ENCODE measurements at places on chromosomes 3 and 15. TPM values are rescaled to one million over a fixed set of nuclear protein-coding genes. Genes with fewer than 3 reads are reported as not detected.

- no peak for DNase-seq
Observed at GRCh38 chr3:18062657-18063025, 320.2 kb upstream of the TBC1D5 start.

GOLGA6B gene
- not detected for total RNA-seq

DNA sequence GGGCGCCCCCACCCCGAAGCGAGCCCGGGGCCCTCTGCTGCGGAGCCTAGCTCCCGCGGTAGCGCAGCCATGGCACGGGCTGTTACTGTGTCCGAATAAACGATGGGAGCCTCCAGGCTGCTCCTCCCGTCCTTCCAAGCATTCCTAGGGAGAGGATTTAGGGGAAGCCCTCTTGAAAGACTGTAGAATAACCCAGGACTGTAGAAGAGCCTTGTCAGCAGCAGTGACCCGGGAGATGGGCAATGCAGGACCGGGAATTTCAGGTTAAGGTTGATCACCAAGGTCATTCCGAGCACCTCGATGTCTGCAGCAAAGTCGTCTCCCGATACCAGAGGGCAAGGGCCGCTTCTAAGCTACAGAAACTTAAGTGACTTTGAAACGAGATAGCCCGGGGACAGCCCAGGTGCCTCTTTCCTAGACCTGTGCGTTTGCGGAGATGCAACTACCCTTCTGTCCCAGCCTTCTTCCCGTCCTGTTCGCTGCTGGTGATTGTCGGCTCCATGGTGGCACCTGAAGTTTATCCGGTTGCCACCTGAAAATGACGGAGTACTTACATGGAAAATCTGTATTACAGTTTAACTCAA lies 753 bp upstream of the MYO5A start:
- DNase-seq = peak; percentile 3

DNA sequence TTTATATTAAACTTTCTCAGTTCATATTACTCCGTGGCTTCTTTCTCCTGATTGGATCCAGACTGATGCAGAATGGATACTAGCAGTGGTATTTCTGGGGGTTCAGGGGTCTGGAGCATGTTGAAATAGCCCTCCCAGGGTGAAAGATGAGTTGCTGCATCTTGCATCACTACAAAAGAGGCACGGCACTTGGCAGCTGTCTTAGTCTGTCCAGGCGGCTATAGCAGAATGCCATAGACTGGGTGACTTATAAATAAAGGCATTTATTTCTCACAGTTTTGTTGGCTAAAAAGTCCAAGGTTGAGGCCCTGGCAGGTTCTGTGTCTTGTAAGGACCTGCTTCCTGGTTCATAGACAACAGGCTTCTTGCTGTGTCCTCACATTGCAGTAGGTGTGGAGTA lies 660 bp upstream of the BCL2L10 start:
- no peak for DNase-seq

DNA sequence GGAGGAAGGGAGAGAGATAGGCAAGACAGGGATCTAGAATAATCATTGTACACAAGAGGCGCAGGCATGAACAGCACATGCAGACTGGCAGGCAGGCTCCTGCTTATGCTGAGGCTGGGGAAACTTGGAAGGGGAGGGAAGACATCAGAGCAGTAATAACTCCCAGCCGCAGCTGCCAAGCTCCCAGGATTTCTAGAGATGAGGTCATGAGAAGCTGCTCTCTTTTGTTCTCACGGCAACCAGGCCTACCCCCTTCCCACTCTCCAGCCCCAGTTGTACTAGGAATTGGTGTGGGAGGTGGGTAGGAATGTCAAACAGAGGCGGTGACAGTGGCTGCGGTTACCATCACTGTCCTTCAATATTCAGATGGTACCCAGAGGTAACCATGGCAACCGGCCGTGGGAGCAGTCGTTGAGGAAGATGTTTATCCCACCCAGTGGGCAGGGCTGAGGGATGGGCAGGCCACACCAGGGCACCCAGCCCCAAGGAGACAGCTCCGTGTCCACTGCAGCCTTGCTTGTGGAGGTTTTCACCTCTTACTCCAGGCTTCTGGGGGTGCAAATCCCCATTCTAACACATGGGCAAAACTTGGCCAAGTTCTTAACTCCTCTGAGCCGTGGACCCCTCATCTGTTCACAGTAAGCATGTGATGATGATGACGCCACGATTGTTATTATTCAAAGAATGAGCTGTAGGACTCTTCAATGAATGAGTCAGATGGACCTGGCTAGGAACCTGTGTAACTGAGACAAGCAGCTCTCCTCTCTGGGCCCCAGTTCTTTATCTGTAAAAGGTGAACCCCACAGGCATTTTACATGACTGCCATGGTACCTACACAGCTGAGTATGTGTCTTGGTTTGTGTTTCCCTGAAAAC lies 360.8 kb upstream of the PROK2 start:
- DNase-seq = no peak

- DNase-seq = no peak
Observed at GRCh38 chr3:187954516-187954872, 199.5 kb upstream of the LPP start.

FSIP1 gene
- total RNA-seq = 0.38 TPM

DNA sequence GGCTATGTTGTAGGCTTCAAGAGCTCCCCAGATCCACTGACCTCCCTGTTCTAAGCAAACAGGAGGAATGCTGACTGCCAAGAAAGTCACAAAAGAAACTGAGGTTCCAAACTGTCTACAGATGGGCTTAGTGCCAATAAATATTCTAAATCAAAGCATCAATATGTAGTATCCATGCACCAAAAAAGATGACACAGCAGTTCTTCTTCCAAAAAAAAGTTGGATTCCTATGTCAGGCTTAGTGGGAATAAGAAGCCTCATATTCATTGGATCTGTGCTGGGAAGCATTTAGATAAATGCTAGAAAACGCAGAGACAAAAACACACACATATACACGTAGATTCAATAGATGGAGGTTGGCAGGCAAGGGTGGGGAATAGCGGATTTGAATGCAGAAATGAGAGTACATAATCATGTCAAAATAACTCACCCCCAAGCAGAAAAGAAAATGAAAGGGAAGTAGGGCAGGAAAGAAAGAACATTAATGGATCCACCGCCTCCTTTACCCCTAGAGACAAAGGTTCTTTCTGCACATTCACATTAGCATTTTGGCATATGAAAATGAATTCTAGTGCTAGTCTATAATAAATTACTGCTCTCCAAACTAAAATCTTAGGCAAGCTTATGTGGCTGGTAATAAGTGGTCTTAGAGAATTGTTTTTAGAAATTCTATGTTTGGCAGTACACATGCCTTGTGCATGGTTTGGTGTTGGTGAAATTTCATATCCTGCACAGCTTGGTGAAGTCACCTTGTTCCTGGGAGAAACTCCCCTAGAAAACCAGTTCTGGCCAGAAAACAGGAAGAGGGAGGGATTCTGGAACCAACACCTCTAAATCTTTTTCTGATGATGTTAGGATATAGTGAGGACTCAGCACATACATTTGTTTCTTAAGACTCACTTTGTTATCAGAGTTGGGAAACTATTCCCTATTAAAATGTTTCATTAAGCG lies 283.4 kb downstream of the LSAMP start:
- DNase-seq = no peak

GRCh38 chr15:49675041-49675440 lies 54.2 kb downstream of the DTWD1 start:
- DNase-seq = no peak

- DNase-seq = no peak
Observed at GRCh38 chr15:76006136-76006778, 6.0 kb downstream of the NRG4 start.

- no peak for DNase-seq
Observed at GRCh38 chr3:138774529-138775253, 60.0 kb downstream of the PIK3CB start.

DNA sequence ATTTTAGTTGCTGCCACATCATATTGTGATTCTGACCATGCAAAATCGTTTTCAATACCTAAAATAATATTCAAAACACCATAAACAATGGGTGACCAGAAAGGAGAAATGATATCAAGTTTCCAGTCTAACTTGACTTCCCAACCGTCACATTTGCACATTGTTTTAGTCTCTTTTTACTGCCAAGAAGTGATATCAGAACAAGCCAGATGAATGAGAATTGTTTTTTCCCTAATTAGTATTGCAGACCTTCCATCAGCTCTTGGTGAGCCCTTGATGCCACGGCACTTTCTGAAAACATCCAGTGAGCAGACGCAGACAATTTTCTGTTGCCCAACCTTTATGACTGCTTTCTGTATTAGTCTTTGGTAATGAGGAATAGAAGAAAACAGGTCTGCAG lies 62.5 kb downstream of the SPATA16 start:
- DNase-seq = no peak

DNA sequence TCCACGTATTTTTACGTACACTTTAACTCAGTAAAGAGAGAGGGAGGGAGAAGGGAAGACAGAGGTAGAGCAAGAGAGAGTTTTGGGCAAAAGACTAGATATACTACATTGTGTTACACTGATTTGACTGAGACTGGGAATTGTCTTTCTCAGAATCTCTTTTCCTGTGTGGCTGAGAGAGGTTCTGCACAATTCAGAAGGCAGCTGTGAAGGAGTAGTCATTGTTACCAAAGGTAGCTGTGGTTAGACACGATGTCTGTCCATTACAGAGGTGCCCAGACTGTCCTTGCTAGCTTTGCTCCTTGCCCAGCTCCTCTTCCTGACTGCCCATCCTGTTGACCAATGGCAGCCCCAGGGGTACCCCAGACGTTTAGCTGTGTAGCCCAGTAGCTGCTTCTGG lies 577.5 kb upstream of the CBLB start:
- no peak for DNase-seq

GRCh38 chr3:157247391-157247790 lies 87.4 kb upstream of the CCNL1 start:
- no peak for DNase-seq
